ENCODE measurements at places on chromosomes 2 and 18.

- DNase-seq, result no peak
These were observed 437.6 kb downstream of the ZEB2 start for GRCh38 chr2:144082327-144082726.

DNA sequence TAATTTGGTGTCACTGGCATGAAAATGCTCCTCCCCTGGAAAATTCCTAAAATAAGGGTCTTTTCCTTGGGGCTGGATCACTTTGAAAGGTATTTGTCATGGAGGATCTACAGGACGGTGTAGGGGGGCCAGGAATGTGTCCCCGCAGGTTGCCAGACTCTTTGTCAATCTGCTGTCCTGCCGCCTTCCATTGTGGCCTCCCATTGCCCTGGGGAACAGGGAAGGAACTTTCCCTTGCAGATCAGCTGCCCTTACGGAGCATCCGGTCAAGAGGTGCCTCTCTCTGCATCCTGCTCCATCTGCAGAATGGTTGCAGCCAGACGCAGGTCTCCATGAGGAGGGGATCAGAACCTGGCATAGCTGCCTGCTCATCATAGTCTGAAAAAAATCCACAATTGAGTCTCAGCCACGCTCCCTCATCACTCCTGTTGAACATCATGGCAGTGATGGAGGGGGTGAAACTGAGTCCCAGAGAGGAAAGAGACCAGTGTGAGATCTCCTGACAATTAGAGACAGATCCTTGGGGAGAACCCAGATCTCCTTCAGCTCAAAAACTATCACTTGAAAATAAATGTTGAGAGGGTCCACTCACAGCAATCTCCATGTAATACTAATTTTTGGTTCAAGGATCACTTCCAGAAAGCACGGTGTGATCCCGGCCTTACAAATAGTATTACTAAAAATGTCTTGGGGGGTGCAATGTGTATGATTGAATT is 244.8 kb downstream of the MYCN start:
- DNase-seq, result no peak

DNA sequence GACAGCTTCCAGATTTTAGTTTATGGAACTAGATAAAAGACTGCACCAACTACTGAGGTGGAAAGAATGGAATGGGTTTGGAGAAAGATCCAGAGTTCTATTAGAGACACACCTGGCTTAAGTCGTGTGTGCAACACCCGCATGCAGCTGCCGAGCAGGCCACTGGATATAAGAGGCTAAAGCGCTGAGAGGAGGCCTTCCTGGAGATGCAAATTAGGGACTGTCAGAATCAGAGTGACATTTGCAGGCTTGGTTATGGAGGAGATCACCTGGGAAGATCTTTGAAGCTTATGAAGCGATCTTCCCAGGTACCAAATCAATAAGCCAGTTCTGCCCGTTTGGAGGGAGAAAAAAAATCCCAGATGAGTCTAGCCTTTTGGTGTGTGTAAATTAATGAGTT is 30.4 kb upstream of the KLHL29 start:
- DNase-seq, result no peak

DNA sequence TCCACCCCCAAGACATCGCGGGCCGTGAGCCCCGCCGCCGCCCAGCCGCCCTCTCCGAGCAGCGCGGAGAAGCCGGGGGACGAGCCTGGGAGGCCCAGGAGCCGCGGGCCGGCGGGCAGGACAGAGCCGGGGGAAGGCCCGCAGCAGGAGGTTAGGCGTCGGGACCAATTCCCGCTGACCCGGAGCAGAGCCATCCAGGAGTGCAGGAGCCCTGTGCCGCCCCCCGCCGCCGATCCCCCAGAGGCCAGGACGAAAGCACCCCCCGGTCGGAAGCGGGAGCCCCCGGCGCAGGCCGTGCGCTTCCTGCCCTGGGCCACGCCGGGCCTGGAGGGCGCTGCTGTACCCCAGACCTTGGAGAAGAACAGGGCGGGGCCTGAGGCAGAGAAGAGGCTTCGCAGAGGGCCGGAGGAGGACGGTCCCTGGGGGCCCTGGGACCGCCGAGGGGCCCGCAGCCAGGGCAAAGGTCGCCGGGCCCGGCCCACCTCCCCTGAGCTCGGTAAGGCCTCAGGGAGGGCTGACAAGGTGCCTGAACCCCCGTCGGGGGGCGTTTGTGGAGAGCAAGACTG is 14.2 kb downstream of the SPEG start:
- no peak for DNase-seq

GRCh38 chr2:79580175-79580574 is 67.3 kb downstream of the CTNNA2 start:
- DNase-seq, result no peak

DNA sequence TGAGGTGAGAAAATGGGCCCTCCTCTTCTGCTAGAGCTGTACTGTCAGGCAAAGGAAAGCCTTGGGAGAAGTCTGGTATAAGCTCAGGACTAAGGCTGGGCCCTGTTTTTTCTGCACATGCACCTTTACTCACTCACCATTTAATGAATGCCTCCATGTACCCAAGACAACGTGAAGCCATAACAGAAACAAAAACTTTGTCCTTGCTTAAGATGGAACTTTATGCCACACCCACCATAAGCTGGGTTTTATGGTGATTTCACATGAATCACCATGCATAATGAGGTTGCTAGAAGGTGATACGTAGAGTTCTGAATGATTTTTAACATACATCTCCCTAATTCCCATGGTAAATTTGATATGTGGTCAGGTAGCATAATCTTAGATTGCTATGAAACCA is 63.7 kb upstream of the CYP26B1 start:
- no peak for DNase-seq

DNA sequence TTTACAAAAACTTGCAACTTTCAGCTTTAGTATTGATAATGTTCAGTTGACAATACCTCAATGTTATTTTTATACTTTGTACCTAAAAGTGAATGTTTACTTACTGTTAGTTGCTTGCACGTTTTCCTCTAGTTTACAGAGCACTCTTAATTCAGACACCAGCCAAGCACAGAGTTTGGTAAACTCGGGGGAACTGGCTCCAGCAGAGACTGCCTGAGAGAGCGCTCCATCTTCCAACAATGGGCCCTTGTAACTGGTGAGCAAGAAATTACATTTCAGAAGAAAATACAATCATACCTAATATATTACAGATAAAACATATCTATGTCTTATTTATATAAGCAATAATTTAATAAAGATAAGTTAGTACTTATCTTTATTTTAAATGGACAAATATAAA is 3.7 kb downstream of the FAM98A start:
- no peak for DNase-seq

DNA sequence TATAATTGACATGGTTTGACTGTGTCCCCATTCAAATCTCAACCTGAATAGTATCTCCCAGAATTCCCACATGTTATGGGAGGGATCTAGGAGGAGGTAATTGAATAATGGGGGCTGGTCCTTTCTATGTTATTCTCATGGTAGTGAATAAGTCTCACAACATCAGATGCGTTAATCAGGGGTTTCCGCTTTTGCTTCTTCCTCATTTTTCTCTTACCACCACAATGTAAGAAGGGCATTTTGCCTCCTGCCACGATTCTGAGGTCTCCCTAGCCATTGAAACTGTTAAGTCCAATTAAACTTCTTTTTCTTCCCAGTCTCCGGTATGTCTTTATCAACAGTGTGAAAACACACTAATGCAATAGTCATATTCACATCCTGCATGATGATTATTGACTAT is 1073.3 kb upstream of the CDH2 start:
- no peak for DNase-seq

DNA sequence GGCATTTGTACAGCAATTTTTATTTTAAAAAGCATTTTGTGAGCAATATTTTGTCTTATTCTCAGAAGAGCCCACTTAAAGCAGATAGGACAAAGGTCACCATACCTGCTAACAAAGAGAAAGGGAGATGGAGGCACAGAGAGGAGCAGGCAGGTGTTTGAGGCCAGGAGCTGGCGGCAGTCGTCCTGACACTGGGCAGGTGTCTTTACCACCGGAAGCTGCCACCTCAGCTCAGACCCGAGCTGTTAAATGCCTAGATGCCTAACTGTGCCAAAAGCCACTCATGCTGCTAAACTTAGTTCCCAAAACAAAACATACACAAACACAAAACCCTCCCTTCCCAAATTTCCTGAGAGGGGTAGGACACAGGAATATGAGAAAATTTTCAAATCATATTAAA is 120.9 kb downstream of the CNTNAP5 start:
- DNase-seq, result no peak

DNA sequence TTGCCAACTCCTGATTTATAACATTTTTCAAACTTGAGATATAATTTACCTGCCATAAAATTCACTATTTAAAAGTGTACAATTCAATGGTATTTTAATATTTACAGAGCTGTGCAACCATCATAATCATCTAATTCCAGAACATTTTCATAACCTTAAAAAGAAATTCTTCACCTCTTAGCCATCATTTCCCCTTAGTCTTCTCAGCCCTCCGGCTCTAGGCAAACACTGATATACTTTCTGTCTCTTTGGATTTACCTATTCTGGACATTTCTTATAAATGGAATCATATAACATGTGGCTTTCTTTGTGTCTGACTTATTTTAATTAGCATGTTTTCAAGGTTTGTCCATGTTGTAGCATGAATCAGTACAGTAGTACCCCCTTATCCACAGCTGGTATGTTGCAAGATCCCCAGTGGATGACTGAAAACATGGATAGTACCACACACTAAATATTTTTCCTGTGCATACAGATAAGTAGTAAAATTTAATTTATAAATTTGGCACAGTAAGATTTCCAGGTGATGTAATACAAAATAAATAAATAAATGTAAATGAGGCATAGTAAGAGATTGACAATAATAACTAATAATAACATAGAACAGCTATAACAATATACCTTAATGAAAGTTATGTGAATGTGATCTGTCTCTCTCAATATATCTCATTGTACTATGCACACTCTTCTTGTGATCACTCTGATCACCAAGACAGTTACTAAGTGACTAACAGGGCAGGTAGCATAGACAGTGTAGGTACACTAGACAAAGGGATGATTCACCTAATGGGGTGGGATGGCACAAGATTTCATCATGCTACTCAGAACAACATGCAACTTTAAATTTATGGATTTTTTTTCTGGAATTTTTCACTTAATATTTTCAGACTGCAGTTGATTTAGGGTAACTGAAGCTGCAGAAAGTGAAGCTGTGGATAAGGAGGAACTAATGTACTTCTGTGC is 73.1 kb downstream of the RAB3GAP1 start:
- no peak for DNase-seq

- DNase-seq, result no peak
These were observed 16.9 kb upstream of the TUBB6 start for GRCh38 chr18:12291161-12291560.

GRCh38 chr2:232982926-232983668 is 30.0 kb downstream of the NGEF start:
- DNase-seq, result no peak

DNA sequence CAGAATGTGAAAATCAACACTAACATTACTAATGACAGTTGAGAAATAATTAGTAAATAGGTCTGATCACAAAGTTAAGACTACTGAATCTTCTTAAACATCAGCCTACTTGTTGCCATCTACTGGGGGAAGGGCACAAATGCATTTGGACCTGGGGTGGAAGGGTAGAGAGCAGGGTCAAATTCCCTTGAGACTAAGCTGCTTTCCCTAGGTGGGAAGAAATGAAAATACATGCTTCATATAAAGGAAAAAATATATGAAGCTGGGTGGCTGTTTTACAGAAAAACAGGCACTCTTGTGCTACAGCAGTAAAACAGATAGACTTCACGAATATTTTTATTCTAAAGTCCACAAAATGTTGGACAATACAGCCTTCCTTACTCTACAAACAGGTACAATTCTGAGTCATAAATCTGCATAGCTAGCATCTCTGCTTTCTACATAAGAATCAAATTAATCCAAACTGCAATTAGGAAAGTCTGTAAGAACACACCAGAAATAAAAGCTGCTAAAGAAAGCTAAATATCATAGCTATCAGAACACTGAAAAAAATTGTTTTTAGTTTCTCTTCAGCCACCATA is 10.9 kb downstream of the TRIP12 start:
- DNase-seq, result no peak

- DNase-seq, result no peak
These were observed 964 bp upstream of the ST3GAL5 start for GRCh38 chr2:85889627-85890281.

- no peak for DNase-seq
These were observed 160.0 kb downstream of the OSR1 start for GRCh38 chr2:19198381-19198780.

DNA sequence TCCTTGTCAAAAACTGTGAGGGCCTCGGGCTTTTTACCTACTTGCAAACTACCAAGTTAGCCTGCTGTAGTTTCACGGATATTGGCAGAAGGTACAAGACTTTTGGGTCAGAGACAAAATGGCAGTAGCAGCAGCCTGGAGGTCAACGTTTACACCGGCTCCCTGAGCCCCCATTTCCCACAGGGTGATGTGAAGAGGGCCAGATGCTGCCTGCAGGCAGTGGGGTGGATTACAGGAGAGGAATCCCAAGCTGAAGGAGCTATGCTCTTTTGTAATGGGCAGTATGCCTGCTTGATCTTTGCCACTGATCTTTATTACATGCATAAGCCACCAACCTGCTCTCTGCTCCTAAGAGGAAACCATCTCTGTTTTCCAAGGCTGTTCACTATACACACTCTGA is 29.5 kb upstream of the SP5 start:
- no peak for DNase-seq

DNA sequence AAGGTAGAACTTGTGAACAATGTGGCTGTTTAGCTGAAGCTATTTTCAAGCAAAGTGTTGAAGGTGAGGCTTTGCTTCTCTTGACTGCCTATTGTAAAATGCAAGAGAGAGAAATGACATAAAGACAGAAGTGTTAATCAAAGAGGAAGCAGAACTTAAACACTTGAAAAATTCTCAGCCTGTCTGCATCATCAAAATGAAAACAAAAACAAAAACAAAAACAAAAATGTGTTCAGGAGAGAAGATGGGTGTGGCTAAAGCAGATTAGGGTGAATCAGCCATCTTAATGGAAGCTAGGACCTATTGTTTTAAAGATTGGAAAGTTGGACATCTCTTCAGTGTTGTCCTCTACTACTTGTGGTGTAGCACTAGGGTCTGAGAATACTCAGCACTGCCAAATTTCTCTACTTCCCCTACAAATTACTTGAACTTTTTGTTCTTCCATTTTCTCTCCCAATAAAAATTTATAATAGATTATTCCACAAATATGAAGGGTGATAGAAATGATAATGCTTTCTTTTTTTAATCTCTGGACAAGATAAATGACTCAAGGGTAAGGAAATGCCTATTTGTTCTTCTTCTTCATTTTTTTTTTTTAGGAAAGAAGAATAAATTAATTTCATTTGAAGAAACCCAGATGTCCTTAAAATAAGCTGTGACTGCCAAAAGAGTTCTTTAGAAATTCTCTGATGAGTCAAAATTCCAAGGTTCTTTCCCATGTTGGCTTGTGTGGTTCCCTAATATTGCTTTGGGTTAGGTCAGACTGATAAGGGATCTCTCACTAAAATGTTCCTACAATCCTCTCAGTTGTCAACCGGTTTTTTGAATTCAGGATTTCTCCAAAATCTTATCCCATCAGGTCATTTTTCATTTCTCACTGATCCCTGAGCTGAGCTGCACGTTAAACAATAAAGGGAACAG is 571.2 kb upstream of the ZEB2 start:
- no peak for DNase-seq

GRCh38 chr2:10347562-10347948 is 44.9 kb downstream of the HPCAL1 start:
- DNase-seq, result no peak

All from AG04449 (cell line).